ENCODE measurements at places on chromosomes 13 and 19.
A peak's percentile ranks its signal among the peaks of the same experiment; 100 is the strongest.

- DNase-seq = no peak
Observed at GRCh38 chr13:37277007-37277406, 171.5 kb upstream of the CSNK1A1L start.

GRCh38 chr13:26468265-26468801 is 89.2 kb upstream of the WASF3 start:
- DNase-seq = no peak

DNA sequence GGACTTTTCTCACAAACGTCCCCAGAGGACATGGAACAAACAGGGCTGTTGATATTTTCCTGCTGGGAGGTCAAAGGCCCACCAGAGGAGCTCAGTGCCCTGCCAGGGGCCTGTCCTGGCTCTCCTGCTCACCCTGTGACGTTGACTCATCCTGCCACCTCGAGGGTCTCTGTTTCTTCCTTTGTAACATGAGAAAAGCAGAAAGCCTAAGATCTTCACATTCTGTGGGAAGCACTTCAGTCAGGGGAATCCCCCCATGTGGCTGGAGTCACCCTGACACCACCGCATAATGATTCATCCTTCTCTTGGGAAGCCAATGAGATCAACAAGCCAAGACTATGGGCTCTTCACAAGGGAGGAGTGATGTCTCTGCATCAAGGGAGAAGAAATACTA is 147.9 kb downstream of the KATNAL1 start:
- peak; percentile 28 for DNase-seq

DNA sequence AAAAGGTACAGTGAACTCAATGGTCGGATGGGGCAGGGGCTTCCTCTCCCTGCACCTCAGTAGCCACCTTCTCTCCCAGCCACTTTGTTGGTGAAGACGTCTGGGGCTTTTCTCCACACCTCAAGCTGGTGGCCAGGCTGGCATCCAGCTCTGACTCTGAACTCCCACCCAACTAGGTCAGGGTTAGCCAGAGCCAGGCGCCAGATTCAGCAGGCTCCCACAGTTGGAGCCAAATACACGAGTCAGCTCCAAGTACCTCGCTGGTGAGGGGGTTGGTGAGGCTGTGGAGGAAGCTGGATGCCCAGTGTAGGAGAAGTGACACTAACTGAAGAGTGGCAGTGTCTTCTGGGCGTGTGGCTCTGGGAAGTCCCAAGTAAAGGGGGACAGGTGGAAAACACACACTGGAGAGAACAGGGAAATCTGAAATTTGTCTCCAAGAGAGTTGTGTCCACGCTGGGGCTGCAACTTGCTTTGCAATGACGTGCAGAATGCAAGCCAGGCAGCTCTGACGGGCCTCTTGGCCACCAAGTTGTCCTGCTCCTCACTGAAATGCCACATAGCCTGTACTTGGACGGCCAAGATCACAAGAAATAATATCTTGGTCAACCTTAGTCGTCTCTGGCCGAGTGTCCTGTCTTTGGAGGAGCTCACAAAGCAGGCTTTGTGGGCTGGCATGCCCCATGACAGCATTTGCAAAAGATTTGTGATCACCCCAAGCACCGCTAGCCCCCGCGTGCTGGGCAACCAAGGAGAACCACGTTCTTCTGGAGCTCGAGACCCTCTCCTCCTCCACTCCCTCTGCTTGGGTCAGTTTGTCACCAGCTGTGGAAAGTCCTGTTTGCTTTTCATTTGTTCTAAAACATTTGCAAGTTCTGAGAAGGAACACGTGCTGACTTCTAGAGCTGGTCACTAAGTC is 18.1 kb downstream of the SLC7A1 start:
- no peak for DNase-seq

DNA sequence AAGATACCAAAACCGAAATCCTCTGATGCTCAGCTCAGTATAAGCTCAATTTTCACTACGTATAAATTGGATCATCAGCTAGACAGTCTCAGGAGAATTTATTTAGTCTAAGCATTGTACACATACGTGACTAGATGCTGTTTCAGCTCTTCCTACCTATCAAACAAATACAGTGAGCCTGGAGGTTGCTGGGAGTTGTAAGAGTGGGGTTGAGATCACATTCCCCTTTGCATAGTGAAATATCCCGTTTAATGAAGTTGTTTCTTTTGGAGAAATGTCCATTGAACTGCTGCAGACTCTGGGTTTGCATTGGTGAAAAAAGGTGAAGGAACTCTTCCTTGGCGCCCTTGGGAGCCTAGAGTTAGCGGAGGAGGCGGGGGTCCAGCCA is 68.9 kb upstream of the GJB6 start:
- DNase-seq = no peak

DNA sequence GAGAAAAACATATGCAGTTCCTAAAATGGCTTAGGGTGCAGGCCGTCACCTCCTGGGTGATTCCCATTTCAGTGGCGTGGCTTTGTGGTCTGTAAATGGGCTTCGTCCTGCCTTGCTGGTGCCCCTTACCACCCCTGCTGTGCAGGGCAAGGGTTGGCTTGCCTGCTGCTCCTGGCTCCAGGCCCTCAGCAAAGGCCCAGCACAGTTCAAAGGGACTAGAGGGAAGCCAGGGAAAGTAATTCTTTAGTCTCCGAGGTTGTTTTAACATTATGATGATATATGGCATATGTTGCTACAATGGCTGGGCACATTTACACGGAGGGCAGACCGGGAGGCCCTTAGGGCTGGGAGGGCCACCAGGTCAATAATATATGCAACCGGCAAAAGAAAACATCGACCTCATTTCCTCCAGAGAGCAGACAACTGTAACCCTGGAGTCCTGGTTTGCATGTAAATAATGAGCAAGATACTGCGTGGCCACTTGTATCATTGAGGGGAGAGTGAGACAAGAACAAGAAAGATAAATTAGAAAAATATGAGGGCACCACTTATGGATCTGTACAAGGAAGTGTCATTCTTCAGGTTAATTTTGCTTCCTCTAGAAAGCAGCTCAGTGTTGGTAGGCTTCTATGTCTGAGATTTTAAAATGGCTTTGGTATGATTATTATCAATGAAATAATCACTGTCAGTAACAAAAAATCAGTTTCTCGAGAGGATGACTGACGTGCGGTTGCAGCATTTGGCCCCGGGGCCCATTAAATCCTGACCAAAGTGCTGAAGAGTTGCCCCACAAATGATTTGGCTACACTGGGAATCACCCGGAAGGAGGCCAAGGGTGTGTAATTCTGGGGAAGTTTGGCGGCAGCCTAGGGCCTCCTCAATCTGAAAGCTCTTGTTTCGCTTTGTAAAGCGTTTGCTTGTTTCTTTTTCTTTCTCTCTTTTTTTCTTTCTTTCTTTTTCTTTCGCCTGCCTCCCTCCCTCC is 32.8 kb upstream of the URI1 start:
- no peak for DNase-seq

DNA sequence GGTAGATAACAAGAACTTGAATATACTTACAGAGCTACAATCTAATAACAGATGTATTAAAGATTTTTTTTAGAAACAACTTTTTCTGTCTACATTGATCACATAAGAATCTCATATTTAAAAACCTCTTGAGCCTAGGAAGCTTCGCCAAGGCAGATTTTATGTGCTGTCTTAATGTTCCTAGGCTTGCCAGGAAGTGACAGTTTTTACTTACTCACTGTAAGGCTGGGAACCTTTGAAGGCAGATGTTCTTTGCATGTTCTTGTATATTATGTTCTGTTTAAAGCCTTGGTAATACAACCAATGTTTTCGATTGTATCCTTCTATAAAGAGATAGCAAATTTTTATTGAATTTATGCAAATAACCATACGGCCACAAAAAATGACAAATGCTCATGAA is 492.7 kb downstream of the GPC5 start:
- no peak for DNase-seq

DNA sequence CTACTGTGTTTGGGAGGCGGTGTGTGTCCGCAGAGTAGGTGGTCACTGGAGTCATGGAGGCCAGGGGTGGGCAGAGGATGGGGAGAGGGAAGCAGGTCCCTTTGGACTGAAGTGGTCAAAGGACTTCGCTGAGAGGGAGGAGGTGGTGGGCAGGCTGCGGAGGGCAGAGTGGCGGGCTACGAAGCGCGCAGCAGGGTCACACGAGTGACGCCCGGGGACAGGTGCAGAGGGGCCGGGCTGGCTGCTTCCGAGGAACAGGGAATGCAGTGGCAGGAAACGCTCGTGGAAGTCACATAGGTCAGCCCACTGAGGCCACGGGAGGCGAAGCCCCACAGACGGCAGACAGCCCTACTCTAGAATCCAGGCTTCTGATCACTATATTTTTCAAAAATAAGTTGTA is 111.5 kb downstream of the URI1 start:
- no peak for DNase-seq

- DNase-seq = no peak
Observed at GRCh38 chr13:65336087-65336749, 1893.9 kb downstream of the PCDH9 start.

- no peak for DNase-seq
Observed at GRCh38 chr13:22050951-22051563, 380.2 kb downstream of the FGF9 start.

GRCh38 chr13:46315491-46316075 is 71.5 kb downstream of the RUBCNL start:
- no peak for DNase-seq

GRCh38 chr13:83819611-83820010 is 62.7 kb downstream of the SLITRK1 start:
- no peak for DNase-seq

GRCh38 chr13:41621716-41622431 is 164.5 kb downstream of the RGCC start:
- no peak for DNase-seq

DNA sequence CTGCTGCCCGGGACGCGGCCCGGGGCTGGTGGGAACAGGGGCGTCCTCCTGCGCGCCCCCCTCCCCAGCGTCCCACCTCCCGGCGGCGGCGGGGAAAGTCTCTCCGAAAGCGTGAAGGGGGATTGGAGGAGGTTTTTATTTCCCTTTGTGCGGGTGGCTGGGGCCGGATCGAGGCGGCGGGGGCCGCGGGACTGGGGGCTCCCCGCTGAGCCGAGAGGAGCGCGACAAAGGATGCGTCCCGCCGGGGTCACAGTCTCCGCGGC is 132 bp downstream of the SHD start:
- DNase-seq = no peak

DNA sequence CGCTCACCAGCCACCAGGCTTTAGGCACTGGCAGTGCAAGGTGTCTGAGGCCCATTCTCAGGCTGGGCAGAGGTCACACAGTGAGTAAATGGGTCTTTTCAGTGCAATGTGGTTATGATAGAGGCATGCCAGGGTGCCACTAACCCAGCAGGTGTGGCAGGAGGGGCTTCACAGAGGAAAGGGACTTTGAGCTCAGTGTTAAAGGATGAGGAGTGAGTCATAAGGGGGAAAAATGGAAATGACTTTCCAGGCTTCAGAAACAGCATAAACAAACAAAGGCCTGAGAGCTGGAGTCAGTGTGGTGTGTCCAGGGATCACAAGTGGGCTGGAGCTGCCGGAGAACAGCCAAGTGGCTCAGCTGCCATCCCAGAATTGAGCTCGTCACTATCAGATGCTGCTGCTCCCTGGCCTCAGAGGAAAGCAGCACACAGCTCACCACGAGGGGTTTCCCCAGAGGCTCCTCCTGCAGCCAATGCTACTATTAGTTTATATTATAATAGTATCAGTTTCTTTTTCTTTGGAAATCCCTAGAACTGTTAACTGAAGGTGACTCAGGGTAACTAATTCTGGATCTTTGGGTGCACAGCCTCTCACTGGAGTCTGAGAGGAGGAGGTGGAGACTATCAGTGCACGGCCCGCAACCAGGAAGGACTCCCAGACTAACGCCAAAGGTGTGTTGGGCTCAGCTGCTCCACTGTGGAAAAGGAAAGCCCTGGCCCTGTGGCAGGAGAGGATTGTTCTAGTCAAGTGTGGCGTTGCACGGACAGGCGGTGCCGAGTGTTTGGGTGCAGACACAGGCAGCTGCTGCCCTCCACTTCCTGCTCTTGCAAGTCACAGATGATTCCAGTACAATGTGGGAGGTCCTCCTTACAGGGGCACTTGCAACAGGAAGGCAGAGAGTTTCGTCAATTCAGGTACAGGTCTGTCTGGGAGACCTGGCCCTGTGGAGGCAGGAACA is 39.5 kb downstream of the DHRS12 start:
- peak; percentile 76 for DNase-seq

DNA sequence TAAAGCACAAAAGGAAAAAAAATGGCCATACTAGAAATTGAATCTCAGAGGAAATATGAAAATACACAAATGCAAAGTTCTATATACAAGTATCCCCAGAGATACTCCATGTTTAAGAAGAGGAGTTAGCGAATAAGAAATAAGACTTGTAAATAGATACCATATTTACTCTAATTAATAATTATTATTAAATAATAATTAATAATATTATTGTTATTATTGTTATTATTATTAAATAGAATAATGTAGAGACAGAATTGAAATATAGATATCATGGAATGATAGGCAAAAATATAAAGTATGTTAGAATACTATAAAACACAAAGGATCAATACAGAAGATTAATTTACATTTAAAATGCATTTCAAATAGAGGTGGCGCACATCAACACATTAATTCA is 1047.5 kb upstream of the MIR17HG start:
- no peak for DNase-seq

- no peak for DNase-seq
Observed at GRCh38 chr19:16571283-16571682, 932 bp downstream of the SLC35E1 start.

- DNase-seq = no peak
Observed at GRCh38 chr19:46202872-46203860, 26.4 kb upstream of the IGFL1 start.

DNA sequence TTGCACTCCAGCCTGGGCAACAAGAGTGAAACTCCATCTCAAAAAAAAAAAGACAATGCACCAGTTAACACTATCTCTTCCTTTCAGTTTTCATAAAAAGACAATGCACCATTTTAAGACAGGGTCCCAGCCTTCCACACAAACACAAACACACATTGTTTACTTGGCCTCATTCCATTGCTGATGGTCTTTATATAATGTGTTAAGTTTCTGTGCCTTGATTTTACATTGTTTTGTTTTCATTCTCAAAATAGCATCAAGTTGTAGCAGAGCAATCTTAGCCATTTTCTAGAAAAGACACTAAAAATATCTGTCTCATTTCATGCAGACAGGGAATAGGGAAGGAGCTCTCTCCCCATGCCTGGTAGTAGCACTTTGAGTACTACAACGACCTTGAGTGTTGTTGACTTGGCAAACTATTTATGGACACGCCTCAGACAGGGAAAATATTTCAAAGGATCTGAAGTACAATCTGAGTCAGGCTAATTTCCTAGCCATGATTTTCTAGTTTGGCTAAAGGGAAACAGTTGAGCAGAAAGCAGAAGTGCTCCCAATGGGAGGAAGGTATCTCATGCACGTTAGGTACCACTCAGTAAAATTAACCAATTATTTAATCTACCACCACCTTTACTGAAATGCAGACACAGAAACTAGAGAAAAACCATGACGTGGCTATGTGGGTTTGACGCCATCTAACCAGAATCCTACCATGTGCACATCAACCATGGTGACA is 120.6 kb downstream of the ABCC4 start:
- DNase-seq = no peak

All from activated naive CD4-positive, alpha-beta T cell treated with anti-CD3 and anti-CD28 coated beads, Interleukin-2, amount 50 U/mL, for 16 hours (primary cell).